ENCODE measurements at places on chromosomes 12 and 14.

GRCh38 chr12:132124766-132125425 is 19.2 kb downstream of the DDX51 start:
- no peak for DNase-seq

DNA sequence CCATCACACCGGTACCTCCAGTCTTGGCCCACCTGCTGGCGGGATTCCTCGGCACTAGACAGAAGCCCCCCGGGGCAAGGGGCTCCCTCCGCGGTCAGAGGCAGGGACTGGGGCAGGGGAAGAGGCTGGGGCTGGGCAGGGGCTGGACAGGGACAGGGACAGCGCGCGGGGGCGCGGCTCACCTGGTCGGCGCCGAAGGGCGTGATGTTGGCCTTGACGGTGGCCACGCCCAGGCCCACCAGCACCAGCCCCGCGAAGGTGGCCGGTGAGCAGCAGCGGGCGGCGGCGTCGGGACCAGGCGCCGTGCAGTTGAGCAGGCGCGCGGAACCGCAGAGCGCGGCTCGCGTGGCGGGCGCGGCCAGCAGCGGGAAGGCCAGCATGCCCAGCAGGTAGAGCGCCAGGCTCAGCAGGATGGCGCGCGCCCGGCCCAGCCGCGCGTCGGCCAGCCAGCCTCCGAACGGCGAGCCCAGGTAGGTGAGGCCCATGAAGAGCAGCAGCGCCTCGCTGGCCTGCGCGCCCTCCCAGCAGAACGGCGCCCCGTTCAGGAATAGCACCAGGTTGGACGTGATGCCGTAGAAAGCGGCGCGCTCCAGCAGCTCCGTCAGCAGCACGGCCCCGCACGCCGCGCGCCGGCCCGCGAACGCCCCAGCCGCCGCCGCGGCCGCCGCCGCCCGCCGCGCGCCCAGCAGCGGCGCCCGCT is 392 bp downstream of the SLC15A4 start:
- DNase-seq: no peak

- no peak for DNase-seq
Observed at GRCh38 chr14:76834241-76834661, 8.0 kb downstream of the LRRC74A start.

GRCh38 chr12:6049587-6049986 is 74.9 kb downstream of the VWF start:
- no peak for DNase-seq

GRCh38 chr14:69814397-69814796 is 17.4 kb upstream of the SLC10A1 start:
- no peak for DNase-seq

DNA sequence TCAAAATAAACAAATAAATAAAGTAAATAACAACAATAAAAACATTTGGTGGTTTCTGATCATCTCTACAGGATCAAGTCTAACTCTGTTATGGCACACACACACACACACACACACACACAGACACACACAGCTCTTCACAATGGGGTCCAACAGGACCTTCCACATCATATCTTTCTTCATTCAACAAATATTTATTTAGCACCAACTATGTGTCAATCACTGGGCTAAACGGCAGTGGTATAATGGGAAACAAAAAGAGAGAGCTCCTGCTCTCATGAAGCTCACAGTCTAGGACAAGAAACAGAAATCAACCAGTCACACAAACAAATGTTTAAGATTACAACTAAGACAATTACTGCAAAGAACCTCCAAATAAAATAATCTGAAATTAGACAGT is 9.3 kb downstream of the PPP1R13B start:
- DNase-seq: no peak

DNA sequence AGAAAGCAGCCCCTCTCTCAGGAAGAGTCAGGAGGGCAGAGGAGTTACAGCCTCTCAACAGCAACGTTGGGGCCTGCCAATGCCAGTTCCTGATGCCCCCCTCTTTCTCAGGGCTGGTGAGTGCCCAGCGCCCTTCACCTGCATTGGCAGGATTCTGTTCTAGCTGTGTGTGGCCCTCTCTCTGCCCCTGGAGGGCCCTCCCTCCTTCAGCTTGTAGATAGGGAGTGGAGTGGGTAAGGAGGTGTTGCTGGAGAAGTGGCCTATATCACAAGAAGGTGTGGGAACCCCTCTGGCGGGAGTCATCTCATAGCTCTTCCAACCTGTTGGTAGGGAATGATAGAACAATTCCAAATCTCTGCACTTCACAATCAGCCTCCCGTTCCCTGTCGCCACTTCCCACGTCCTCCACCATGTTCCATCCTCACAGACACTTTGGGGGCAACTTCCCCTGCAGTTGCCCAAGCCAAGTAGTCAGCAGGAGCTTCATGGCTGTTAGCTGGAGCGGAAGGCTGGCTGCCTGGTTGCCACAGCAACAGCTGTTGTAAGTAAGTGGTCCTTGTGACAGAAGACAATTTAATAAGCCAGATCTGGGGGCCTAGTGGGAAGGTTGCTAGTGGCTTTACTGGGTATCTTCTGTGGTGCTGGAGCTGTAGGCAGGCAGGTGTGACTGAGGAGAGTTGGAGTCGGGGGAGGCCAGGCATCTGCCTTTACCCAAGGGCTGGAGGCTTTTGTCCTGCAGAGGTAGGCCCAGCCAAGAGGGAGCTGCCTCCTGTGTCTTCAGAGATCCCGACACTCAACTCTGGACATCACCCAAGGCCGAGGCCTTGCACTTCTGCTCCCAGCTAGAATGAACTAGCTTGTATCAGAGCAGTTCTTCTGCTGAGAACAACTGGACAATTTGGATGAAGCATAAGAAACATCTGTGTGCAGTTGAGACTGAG is 38.4 kb downstream of the GALNT16 start:
- no peak for DNase-seq

GRCh38 chr12:18320036-18320617 is 58.8 kb downstream of the PIK3C2G start:
- DNase-seq: no peak

DNA sequence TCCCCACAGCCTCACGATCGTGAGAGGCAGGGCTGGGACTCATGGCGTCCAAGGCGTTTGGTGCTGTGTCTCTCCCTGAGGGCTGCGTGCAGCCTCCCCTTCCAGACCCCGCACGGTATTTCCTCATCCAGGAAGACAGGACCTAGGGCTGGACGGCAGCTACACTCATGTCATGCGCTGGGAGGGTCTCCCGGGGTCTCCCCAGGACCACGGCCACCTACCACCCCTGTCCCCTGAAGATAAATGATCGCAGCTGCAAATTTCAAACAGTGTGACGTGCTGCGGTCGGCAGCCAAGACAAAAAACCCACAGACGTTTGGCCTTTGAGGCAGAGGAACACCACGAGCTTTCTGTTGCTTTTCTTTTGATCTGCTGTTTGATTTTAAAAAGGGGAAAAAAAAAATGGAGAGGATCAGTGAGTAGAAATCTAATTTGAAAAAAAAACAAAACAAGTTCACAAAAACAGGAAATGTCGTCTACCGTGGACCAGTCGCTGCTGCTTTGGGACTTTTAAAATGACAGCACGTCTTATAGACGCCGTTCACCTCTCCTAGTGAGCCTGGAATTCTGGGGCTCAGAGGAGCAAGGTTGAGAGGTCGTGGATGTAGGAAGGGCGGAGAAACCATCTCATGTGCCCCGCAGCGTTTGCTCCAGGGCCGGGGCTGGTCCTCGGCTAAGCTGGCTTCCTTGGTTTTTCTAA is 237.6 kb downstream of the SLC41A2 start:
- DNase-seq: peak; percentile 61

- no peak for DNase-seq
Observed at GRCh38 chr12:49413010-49413409, 45.7 kb downstream of the SPATS2 start.

DNA sequence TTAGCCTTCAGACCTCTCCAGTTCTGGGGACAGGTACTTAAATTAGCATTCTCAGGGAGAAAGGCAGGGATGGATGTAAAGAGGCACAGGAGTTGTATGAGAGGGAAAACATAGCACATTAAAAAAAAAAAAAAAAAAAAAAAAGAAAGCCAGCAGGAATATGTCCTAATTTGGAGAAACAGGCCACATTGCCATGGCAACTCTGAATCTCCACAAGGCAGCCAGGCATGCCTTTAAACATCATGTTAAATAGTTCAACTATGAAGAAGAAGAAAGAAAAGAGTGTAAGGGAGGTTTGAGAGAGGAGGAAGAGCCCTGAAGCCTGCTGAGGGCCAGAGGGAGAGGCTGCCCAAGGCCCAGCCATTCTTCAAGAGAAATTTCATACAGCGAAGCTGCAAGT is 145.8 kb downstream of the GRIN2B start:
- no peak for DNase-seq

DNA sequence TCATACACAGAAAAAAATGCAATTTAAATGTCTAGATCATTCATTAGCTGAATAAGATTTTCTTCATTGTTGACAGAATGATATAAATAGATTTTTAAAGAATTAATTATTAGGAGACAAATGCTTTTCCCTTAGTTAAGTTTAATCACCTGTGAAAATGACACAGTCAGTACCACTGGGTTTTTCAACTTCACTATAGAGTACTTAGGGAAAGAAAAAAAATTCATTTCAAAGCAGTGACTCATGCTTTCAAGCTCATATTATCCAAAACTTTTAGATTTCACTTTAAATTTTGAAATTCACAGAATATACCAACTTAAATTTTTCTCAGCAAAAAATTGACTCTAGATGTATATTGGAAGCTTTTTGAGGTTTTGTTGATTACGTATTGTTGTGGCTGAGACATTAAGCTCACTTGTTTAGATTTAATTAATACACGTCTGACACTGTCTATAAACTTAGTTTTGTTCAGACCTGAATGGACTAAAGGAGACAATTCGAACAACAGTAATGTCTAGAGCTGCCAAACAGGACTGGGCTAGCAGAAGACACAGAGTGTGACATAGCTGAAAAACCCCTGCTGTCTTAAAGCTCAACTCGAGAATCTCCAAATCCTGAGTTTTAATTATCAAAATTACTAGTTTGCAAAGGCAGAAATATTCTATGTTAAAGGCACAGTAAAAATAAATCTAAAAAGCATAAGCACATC is 1.6 kb downstream of the MGAT4C start:
- DNase-seq: no peak
